ENCODE measurements at places on chromosomes 4 and X. TPM values are rescaled to one million over a fixed set of nuclear protein-coding genes. Genes with fewer than 3 reads are reported as not detected.
A peak's percentile ranks its signal among the peaks of the same experiment; 100 is the strongest.

- no peak for DNase-seq
- H3K4me1 ChIP-seq, result no peaks in the 10 kb centered on the region
- no peak overlapping the region for H3K27ac ChIP-seq
- H3K36me3 ChIP-seq, result no peaks in the 10 kb centered on the region
These were observed 54.8 kb upstream of the DCLK2 start for GRCh38 chr4:150023489-150023888.

DNA sequence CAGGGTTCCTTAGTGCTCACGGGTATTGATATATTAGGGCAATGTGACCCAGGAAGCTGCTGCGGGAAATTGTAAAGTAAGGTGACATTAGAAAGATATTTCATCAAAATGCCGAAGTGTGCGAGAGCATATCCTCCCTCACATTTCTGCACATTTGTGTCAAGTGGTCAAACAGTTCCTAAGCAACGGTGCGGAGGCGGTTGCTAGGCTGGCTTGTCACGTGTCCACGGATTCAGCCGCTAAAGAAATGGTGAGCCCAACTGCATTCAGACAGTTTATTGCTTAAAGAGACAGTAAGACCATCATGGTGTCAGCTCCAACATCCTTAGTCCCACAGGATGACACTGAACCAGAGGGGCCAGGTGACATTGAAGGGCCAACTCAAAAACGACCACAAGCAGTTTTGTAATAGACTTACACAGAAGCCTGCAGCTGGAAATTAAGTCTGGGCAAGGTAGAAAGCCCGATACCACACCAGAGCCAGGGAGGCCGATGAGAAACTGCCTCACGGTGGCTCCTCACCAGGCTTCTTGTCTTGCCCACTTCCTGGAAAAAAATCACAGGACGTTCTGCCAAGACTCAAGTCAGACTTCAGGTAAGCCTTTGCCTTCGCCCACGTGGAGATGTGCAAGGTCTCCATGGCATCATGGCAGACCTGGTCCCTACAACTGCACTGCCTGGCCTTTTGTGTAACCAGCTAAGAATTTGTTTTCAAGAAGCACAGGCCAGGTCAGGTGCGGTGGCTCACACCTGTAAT is 50.4 kb downstream of the USP11 start:
- no peaks in the 10 kb centered on the region for H3K4me1 ChIP-seq
- no peaks in the 10 kb centered on the region for H3K27me3 ChIP-seq
- no peak overlapping the region for H3K4me3 ChIP-seq
- H3K27ac ChIP-seq, result no peak overlapping the region

NUP62CL gene
- 18.3 TPM for total RNA-seq

DNA sequence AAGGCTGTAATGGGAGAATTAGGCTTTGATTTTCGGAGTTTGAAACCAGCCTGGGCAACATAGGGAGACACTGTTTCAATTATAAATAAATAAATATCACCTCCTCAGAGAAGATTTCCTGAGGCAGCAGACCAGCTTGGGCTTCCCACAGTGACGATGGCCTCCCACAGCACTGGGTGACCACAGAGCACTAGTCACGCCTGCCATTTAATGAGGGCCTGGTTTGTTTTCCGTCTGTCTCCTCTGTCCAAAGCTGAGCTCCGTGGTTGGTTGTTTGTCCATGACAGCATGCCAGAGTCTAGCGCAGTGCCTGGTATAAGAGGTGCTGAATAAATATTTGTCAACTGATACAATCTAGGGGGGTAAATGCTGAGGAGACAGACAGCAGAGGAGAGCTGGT is 10.4 kb upstream of the PDGFRA start:
- H3K4me1 ChIP-seq, result peaks cover 40% of the 10 kb centered on the region
- no peak overlapping the region for H3K27ac ChIP-seq
- H3K36me3 ChIP-seq, result no peaks in the 10 kb centered on the region
- no peak overlapping the region for H3K4me3 ChIP-seq
- no peak for DNase-seq

ARMCX1 gene
- not detected for total RNA-seq

- DNase-seq, result no peak
- no peak overlapping the region for H3K27ac ChIP-seq
- no peaks in the 10 kb centered on the region for H3K27me3 ChIP-seq
- H3K36me3 ChIP-seq, result no peaks in the 10 kb centered on the region
These were observed 9.9 kb upstream of the GASK1B start for GRCh38 chr4:158182736-158183135.

- H3K4me3 ChIP-seq, result no peak overlapping the region
- no peaks in the 10 kb centered on the region for H3K4me1 ChIP-seq
- no peak overlapping the region for H3K27ac ChIP-seq
- H3K27me3 ChIP-seq, result no peaks in the 10 kb centered on the region
- H3K36me3 ChIP-seq, result no peaks in the 10 kb centered on the region
These were observed 108.8 kb upstream of the BMP2K start for GRCh38 chr4:78667325-78667724.

VEGFC gene
- not detected for total RNA-seq

- no peaks in the 10 kb centered on the region for H3K27me3 ChIP-seq
- H3K36me3 ChIP-seq, result no peaks in the 10 kb centered on the region
- no peaks in the 10 kb centered on the region for H3K4me1 ChIP-seq
- DNase-seq, result no peak
- H3K4me3 ChIP-seq, result no peak overlapping the region
These were observed 238.6 kb downstream of the RAPGEF2 start for GRCh38 chr4:159341522-159341921.

GRCh38 chrX:84259868-84260267 is 71.9 kb upstream of the RPS6KA6 start:
- no peaks in the 10 kb centered on the region for H3K36me3 ChIP-seq
- H3K4me3 ChIP-seq, result no peak overlapping the region
- no peaks in the 10 kb centered on the region for H3K27me3 ChIP-seq
- H3K27ac ChIP-seq, result no peak overlapping the region

DNA sequence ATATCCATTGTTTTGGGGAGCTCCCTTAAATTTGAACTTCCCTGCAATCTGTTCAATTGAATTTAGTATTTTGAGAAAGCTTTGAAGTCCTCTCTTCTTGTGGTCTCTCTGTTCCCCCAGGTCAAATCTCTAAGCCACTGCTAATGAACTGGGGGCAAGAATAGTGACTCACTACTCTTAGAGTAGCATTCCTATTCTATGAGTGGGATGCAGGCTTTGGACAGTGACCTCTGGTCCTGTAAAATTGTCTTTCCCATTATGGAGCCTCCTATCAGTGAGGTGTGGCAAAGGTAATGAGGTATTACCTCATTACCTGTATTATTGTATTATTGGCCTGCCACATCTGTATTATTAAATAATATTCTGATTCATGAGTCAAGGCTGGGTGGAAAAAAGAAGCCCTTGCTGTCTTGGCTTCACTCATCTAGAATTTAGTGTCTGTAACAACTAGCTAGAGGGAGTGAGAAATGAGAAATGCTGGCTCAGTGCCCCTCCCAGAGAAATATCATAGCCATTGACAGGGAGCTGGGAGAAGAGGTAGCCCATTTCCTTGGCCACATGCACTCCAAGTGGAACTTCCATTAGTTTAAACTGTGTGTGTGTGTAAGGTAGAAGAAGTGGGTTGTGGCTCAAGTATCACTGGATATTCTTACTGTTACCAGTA is 393.9 kb upstream of the CTSO start:
- H3K36me3 ChIP-seq, result no peaks in the 10 kb centered on the region
- no peak for DNase-seq
- no peak overlapping the region for H3K4me3 ChIP-seq
- H3K4me1 ChIP-seq, result no peaks in the 10 kb centered on the region
- no peak overlapping the region for H3K27ac ChIP-seq
- H3K27me3 ChIP-seq, result no peaks in the 10 kb centered on the region

POU3F4 gene
- not detected for total RNA-seq

GRCh38 chr4:83855044-83855443 is 319.1 kb downstream of the GPAT3 start:
- H3K36me3 ChIP-seq, result no peaks in the 10 kb centered on the region
- no peak overlapping the region for H3K27ac ChIP-seq
- no peaks in the 10 kb centered on the region for H3K4me1 ChIP-seq
- DNase-seq, result no peak

DNA sequence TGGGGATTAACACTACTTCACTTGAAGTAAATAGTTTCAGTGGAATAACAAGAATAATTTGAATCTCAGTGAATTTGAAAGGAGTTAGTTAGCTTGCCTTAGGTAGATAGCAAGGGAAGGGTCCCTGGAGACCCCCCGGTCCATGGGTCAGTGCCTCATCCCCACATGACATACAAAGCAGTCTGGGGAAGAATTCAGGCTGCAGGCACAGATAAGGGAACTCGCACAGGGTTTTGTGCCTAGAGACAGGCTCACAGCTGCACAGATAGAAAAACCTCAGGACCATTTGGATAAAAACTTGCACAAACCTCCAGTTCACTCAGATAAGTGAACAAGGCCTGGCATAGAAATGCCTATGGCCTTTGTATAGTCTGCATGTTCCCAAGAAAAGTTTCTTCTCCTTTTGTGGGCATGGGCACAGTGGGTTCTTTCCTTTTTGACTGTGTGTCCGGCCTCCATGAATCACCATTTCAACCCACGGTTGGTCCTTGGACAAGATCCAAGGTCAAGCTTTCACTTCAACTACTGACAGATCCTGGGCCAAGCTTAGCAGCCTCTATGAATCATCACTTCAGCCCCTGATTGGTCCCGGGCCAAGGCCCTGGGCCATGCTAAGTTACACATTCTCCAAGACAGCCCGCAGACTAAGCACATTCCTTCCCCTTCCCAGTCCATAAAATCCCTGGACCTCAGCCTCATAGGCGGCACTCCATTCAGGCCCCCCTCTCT is 108.3 kb upstream of the KLHL4 start:
- H3K4me1 ChIP-seq, result no peaks in the 10 kb centered on the region
- no peaks in the 10 kb centered on the region for H3K36me3 ChIP-seq
- H3K27ac ChIP-seq, result no peak overlapping the region
- no peak for DNase-seq

SOWAHD gene
- total RNA-seq, result not detected

- H3K4me1 ChIP-seq, result no peaks in the 10 kb centered on the region
- no peak for DNase-seq
- no peaks in the 10 kb centered on the region for H3K36me3 ChIP-seq
- H3K27ac ChIP-seq, result no peak overlapping the region
These were observed 56.9 kb upstream of the OGT start for GRCh38 chrX:71475785-71476540.

DNA sequence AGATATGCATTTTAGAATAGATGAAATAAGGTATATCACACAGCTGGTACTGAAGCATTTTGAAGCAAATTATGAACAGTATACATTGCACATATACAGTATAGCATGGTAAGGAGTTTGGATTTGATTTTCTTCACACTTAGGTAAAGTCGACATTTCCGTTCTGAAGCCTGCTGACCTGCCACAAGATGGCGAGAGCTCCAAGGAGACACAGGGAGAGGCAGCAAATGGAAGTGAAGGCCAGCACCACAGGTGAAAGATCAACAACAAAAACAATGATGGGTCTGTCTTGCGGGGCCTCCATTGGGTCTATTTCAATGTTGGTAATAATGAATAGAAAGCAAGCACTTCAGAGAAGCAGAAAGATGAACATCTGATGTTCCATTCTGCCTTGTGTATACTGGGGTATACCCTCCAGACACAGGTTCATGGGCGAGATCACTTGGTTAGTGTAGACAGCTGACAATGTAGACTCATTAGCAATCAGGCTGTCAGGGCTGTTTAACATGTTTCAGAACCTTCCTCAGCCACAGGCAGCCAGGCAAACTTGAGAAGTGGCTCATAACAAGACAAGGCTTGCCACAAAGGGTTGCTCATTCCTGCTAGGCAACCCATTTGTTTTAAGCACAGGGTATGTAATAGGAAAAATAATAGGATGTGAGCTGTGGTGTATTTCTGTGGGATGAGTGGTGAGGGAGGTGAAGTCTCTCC is 21.4 kb upstream of the NOX1 start:
- H3K4me1 ChIP-seq, result no peaks in the 10 kb centered on the region
- peak; percentile 65 for DNase-seq
- no peaks in the 10 kb centered on the region for H3K36me3 ChIP-seq

GRCh38 chrX:11406109-11406765 is 113.0 kb downstream of the AMELX start:
- H3K4me3 ChIP-seq, result no peak overlapping the region
- no peak for DNase-seq
- no peaks in the 10 kb centered on the region for H3K36me3 ChIP-seq
- no peak overlapping the region for H3K27ac ChIP-seq
- H3K4me1 ChIP-seq, result no peaks in the 10 kb centered on the region
- H3K27me3 ChIP-seq, result no peaks in the 10 kb centered on the region

- H3K36me3 ChIP-seq, result no peaks in the 10 kb centered on the region
- peaks cover 40% of the 10 kb centered on the region for H3K4me1 ChIP-seq
- no peaks in the 10 kb centered on the region for H3K27me3 ChIP-seq
- DNase-seq, result no peak
- H3K4me3 ChIP-seq, result no peak overlapping the region
- peak overlapping the region; percentile 15 for H3K27ac ChIP-seq
These were observed 8.2 kb upstream of the RUFY3 start for GRCh38 chr4:70713453-70714078.

- no peak overlapping the region for H3K27ac ChIP-seq
- DNase-seq, result no peak
- H3K27me3 ChIP-seq, result no peaks in the 10 kb centered on the region
These were observed 1860.7 kb upstream of the PCDH10 start for GRCh38 chr4:131288441-131288840.

GRCh38 chr4:130568746-130569145 is 1472.8 kb downstream of the C4orf33 start:
- H3K4me3 ChIP-seq, result no peak overlapping the region
- DNase-seq, result no peak
- H3K4me1 ChIP-seq, result no peaks in the 10 kb centered on the region
- H3K27me3 ChIP-seq, result no peaks in the 10 kb centered on the region
- H3K27ac ChIP-seq, result no peak overlapping the region

- no peak overlapping the region for H3K27ac ChIP-seq
- H3K4me1 ChIP-seq, result no peaks in the 10 kb centered on the region
- no peaks in the 10 kb centered on the region for H3K36me3 ChIP-seq
- H3K27me3 ChIP-seq, result no peaks in the 10 kb centered on the region
- no peak overlapping the region for H3K4me3 ChIP-seq
- no peak for DNase-seq
These were observed 51.2 kb upstream of the EDA start for GRCh38 chrX:69564665-69565064.

SAGE1 gene
- not detected for total RNA-seq

Data from Karpas-422 (cell line).